Activated CD8-positive, alpha-beta memory T cell treated with anti-CD3 and anti-CD28 coated beads for 24 hours (primary cell): ENCODE measurements at places on chromosomes 12 and 14.
A peak's percentile ranks its signal among the peaks of the same experiment; 100 is the strongest.

DNA sequence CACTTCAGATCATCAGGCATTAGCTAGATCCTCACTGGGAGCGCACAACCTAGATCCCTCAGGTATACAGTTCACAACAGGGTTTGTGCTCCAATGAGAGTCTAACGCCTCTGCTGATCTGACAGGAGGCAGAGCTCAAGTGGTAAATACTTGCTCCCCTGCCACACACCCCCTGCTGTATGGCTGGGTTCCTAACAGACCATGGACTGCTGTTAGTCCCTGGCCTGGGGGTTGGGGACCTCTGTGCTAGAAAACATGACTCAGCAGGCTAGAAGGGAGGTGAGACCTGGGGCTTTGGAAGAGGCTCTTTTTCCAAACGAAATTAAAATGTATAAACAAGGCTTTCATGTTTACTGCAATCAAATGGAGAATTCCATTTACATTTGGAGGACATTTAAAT, 691.1 kb downstream of the FLRT2 start:
- DNase-seq, result no peak

GRCh38 chr12:13171921-13172859, 24.3 kb upstream of the EMP1 start:
- no peak for DNase-seq

- no peak for DNase-seq
Observed at GRCh38 chr12:119372540-119372939, 38.0 kb downstream of the CCDC60 start.

DNA sequence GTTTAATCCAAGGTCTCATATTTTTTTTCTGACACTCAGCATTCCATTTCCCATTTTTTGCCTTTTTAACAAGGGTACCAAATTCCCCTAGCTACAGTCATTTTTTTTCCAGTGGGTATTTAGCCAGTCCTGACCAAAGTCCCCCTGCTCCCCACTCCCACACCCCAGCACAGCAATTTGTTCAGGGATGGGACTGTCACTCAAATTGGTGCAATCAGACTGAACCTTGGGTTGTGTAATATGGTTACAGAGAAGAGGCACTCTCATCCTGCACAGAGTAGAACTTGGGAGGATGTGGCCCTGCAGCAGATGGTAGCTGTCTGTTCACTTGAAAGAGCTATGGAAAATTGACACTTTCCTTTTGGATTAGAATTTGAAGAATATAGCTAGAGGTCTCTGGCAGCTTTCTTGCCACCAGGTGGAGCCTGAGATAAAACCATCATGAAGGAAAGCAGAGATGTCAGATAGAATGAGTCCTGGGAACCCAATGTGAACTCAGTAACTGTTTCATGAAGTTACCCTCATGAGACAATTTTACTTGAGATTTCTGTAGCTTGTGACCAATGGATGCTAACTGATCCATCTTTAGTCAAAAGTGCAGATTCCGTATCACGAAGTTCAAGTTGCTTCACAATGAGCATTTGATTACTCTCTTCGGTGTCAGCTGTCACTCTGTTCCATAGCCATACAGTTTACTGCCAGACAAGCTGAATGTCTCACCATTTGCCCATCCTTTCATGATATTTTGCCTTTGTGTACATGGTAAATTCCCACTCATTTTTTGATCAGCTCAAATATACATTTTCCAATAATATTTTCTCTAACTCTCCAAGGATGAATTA, 394.0 kb upstream of the SYT1 start:
- no peak for DNase-seq

- no peak for DNase-seq
Observed at GRCh38 chr14:95413289-95414215, 93.8 kb upstream of the CLMN start.

DNA sequence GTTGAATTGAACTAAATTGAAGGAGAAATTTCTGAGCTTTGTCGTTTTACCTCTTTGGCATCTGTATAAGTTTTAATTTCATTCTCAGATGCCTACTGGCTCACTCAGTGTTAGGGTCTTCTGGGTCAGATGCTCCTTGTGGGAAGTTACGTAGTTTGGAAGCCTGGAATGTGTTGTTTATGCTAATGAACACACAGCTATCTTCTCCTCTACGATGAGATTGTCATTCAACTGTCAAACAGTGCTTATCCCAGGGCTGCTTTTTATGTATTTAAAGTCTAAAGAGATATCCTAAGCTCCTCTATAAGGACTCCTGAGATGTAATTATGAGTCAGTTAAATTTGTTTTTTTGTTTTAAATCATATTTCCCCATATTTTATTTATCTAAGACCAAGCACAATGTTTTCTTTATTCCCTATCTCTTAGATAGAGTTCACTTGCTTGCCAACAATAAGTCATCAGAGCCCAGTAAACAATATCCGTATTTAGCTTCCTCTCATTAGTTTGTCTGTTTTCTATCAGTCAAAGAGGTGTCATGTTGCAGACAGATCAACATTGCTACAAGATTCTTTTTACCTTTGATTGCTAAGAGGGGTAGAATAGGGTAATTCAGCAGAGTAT, 368.0 kb upstream of the PDE3A start:
- DNase-seq, result no peak

- DNase-seq, result no peak
Observed at GRCh38 chr14:81826081-81826480, 292.4 kb upstream of the SEL1L start.

DNA sequence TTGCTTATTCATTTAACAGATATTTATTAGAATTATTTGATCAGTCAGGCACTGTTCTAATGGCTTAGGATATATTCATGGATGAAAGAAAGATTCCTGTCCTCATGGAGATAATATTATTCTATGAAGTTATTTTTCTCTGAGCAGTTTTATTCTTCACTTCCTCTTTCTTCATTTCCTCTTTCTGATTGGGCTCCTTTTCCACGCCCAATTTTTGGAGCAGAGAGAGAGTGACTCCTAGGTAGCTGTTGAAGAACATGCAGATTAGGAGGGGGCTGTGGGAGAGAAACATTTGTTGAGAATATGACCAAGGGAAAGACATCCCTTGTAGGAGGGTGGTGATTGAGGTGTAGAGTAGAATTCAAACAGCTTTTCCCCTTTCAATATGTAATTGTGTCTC, 6.0 kb upstream of the YARS2 start:
- no peak for DNase-seq

GRCh38 chr12:38151991-38152700, 164.4 kb upstream of the ALG10B start:
- peak; percentile 40 for DNase-seq

DNA sequence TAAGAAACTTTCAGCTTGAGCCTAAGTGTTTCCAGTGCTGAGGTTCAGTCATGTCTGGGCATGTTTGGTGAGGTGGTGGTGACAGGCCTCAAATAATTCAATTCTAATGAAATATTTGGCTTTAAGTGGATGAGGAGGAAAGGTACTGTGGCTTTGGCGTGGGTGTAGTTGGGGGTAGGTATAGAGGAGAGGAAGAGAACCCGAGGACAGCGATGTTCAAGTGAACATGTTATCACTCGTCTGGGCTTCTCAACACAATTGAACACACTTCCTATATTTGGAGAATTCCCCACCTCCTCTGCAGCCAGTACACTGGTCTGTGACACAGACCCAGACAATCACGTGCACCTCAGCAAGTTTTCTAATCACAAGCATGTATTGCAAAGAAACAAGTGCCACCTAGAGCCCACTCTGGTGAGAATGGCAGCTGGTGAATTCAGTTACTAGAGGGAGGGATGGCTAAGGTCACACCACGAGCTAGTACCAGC, 53.0 kb downstream of the IFNG-AS1 start:
- peak; percentile 66 for DNase-seq

DNA sequence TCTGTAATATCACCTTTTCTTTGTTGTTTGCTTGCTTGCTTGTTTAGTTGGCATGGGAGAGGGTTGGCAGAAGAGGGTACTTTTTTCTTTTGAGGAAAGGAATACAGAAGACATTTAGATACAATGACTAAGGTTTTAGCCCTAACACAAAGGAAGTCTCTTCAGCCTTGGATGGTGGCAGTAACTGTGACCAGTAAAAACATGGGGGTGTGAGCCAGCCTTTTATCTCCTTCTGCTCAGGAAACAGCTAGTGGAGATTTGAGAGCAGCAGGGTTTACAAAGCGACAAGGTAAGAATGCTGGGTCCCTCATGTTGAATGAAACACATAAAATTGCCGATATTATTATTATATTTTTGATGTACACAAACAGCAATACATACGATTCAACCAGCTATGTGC, 40.4 kb downstream of the SLC8A3 start:
- DNase-seq, result no peak

GRCh38 chr12:31246470-31246850, 79.5 kb downstream of the SINHCAF start:
- DNase-seq, result no peak

DNA sequence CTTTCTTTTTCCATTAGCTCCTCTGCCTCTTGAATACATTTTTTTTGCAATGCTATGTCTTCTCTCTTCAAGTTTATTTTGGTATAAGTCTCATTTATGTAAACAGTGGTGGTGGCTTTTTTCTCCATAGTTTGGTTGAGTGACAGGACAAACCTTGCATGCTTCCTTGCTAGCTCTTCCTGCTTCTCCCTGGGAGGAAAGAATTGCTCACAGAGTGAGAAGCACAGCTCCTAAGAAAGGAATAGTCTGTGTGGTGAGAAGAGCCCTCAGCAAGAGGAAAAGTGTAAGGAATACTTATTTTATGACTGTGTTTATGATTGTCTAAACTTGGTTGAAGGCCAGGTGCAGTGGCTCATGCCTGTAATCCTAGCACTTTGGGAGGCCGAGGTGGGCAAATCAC, 11.5 kb downstream of the CCDC175 start:
- DNase-seq, result no peak

GRCh38 chr12:6606331-6607131, 648 bp downstream of the CHD4 start:
- DNase-seq, result peak; percentile 81

- no peak for DNase-seq
Observed at GRCh38 chr14:53346988-53347387, 193.9 kb upstream of the DDHD1 start.

DNA sequence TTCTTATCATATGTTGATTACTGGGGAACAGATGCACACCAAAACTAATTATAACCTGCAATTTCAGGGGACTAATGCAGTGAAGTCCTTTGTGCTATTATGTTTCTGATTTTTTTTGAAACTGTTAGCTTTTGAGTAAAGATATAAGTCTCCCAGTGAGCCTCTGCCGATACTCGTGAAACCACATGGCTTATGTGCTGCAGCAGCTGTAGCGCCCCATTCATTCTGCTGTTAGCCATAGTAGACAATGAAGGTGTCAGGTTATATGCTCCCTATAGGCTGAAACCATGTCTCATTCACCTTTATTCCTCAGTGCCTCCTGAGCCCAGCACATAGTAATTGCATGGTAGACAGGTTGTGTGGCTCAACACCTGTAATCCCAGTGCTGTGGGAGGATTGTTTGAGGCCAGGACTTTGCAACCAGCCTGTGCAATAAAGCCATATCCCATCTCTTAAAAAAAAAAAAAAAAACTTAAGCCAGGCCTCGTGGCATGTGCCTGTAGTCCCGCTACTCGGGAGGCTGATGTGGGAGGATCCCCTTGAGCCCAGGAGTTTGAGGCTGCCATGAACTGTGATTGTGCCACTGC, 25.0 kb downstream of the GOLGA5 start:
- DNase-seq, result no peak

GRCh38 chr14:101372894-101373620, 188.2 kb upstream of the DIO3 start:
- no peak for DNase-seq

DNA sequence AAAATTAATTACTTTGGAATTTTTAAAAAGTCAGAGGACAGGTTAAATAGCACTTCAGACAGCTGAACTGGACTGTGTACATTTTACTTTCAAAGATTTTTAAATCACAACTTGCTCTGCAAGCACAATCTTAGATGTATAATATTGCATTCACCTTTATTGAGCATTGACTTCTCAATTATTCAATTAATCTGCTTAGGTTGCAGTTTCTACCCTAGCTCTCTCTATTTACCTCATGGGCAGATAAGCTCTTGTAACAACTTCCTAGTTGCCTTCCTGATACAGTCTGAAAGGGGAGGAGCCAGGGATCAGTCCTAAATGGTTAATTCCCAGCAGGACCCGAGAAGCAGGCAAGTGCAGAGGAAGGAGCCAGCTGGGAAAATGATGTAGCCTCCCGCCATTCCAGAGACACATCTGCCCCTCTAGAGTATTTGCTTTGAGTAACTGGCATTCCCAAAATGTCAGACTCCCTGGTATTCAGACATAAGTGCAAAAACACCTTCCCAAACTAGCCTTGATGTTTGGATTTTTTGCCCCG, 302.8 kb downstream of the GALC start:
- no peak for DNase-seq

DNA sequence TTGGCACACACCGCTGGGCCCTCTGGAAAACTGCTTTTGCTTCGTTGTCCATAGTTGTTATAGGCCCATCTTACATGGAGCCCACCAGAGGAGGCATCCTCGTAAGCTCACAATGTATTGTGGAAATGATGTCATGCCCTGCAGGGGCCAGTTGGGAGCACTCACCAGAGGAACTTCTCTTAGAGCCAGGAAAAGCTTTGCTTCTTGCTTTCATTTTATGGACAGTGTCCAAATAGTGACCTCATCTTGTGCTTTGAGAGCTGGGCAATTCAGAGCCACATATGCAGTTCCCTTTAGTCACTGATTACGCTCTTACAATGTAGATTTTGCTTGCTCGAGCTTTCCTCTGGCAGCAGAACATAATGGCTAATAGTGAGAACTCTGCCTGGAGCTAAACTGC, 275.6 kb downstream of the AACS start:
- DNase-seq, result no peak

DNA sequence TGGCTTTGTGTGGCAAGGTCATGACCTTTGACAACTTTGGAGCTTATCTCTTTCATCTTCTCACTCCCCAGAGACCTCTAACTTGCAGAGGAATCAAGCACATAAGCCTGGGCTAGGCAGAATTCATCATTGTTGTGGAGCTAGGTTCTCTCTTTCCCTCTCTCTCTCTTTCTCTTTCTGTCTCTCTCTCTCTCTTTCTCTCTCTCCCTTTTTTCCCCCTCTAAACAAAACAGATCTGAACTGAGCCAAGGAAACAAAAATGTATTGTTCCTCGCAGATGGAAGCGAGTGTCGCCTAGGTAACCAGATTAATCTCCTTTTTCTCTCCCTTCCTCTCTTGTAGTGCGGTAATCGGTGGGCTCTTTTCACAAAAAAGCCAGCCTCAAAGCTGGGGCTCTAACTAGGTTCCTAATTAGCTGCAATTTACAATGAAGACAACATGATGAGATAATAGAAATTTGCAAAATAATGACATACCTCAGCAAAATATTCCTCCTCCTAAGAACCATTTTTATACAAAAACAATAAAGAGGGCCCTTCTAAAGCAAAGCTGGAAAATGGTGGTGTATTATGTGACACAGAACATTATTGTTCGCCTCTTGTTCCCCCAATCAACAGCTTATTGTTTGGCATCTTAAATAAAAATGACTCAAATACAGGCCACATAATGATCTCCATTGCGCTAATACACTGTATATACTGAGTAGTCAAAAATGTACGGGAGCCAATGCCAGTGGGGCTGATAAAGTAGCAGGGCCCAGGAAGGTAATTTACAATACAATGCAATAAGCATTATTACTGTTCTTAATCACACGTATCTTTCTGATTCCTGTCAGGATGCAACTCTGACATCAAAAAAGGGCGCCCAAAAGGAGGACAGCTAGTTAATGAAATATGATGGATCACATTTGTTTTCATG, 65.7 kb upstream of the SOX5 start:
- no peak for DNase-seq

GRCh38 chr12:863285-863684, 86.2 kb downstream of the RAD52 start:
- DNase-seq, result no peak
